ENCODE measurements at places on chromosomes 2 and 18.

DNA sequence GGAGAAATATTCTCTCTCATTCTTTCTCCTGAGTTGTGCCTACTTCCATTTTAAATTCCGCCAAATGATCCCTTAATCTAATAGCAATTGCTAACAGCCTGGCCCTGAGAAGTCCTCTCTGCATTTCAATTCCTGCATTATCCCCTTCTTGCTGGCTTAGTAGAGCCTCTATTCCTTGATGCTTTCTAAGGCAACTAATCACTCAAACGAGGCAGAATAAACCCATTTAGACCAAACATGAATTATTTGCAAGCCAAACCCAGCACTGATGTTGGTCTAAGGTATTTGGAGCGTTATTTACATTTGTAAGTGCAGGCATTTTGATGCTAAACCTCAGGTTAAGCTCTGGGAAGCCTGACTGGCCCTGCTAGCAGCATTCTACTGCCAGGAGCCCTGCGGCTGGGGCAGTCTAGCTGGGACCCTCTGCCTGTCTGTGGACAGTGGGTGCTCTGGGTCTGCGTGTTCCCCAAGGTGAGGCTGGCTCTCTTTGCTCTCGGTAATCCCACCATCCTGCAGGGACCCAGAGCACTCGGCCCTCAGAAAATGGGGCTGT is 173.1 kb upstream of the HS6ST1 start:
- DNase-seq = no peak

GRCh38 chr2:222861411-222862105 is 722 bp downstream of the ACSL3 start:
- DNase-seq = peak; percentile 23

GRCh38 chr2:19125901-19126680 is 232.3 kb downstream of the OSR1 start:
- DNase-seq = no peak

- no peak for DNase-seq
Measured at GRCh38 chr2:38190542-38191218, 114.7 kb upstream of the CYP1B1 start.

DNA sequence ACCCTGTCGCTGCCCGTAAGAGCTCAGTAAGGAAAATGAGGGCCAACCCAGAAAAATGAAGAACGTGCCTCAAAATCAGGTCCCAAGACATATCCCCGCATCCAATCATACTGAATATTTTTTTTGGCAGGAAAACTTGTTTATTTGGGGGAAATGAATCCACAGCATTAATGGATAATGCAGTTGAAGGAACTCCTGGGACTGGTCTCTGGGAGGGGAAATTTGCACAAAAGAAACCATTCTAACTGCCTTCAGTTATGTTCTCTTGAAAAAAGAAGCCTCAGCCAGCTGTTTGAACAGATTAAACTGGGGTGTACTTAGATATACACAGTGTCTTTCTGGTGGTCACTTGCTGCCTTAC is 61.3 kb downstream of the SPRED2 start:
- DNase-seq = no peak

- DNase-seq = no peak
Measured at GRCh38 chr2:239103125-239104098, 255.5 kb downstream of the TWIST2 start.

GRCh38 chr2:233241803-233242202 is 9.7 kb upstream of the ATG16L1 start:
- DNase-seq = no peak

DNA sequence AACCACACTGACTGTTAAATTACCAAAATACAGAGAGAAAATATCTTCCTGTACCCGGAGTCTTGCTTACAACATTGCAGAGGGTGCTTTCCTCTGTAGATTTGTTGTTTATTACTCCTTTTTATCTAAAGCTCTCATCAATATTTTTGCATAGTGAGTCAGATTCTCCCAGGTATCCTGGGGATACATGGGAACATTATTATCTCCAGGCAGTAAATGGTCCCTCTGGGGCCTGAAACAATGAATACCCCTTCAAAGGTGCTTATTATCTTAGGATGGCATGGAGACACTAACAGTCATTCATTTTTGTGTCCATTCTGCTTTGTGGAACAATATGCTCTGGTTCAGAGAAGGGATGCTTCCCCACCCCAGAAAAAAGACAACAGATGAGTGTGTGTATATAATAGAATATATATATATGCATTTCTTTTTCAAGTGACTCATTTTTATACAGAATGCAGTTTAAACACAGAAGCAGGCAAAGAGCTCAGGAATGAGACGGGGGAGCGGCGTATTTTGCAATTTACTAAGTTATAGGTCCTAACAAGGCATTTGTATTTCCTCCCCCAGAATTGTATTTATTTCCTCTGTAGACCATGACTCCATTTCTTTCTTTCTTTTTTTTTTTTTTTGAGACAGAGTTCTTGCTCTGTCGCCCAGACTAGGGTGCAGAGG is 424.8 kb upstream of the ZEB2 start:
- no peak for DNase-seq

GRCh38 chr2:10759151-10759714 is 37.8 kb downstream of the ATP6V1C2 start:
- DNase-seq = no peak

DNA sequence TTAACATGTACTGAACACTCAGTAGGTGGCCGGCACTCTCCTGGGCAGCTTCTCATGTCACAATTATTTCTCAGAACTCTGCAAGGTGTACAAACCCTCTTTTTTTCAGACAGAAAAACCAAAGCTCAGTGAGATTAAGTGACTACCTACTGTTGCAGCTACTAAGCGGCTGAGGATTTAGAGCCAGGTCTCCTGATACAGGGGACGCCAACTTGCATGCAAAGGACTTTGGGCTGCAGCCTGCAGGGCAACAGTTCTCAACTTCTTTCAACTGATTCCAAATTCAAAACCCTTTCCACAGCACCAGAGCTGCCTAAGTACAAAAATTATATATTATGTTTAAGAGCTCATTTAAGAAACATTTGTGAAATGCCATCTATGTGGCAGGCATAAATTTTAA is 177.6 kb downstream of the SUCLG1 start:
- no peak for DNase-seq
